M059J (cell line): ENCODE measurements at places on chromosomes 2 and 18.

DNA sequence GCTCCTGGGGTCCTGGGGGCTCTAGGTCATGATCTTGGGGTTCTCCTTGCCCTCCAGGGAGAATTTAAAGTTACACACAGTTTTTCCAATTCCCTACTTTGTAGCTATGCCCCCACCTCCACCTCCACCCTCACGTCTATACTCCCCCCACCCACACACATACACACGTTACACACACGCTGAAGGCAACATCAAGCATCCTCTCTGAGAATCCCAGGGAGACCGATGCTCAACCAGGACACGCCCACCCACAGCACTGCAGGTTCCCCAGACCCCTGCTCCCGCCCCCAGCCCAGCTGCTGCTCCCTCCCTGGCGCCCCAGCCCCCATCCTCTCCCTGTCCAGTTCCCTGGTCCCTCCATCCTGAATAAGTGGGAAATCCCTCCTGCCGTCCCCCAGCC is 6.4 kb upstream of the TNS1 start:
- no peak for DNase-seq

DNA sequence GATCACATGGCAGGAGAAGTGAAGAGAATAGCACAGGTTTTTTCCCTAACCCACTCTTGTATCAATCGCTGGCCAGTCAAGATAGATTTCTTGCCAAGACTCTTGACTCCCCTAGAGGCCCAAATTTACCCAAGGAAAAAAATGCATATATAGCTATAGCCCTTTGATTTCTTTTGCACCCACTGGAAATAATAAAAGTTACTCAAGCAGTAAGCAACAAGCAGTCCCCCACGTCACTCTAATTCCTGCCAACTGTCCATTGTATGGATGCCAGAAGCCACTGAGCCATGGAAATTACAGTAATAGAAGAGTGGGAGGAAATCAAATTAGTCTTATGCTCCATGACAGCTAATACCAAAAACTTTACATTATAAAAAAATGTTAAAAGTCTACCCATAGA is 125.3 kb upstream of the SLC39A10 start:
- DNase-seq = peak; percentile 40

DNA sequence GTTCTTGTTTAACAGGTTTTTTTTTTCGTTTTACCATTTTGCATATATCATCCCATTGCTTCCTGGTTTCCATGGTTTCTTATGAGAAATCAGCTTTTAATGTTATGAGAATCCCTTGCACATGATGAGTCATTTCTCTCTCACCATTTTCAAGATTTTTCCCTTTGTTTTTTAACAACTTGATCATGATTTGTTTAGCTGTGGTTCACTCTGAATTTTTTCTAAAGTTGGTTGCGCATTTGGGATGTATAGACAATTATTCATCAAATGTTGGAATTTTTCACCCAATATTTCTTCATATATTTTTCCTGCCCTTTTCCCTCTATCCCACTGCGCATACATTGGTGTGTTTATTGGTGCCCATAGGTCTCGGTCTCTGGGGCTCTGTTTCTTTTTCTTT is 42.4 kb upstream of the BIN1 start:
- DNase-seq = peak; percentile 90

- DNase-seq = no peak
These were observed 730.6 kb upstream of the FANCL start for GRCh38 chr2:58971511-58972360.

DNA sequence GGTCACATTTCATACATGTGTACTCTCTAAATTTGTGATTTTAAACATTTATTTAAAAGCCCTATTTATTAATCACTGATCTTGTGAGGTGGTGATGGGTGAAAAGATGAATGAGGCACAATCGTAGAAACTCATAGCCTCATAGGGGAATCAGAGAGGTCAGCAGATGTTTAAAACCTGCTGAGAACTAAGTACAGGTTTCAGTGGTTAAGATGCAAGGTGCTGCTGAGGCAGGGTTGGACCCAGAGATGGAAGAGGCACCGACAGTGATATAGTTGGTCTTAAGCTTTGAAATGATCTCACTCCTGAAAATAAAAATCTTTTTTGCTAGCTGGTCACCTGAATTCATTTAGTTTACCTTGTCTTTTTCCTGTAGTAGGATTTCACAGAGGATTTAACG is 49.6 kb downstream of the LINC00305 start:
- no peak for DNase-seq

- DNase-seq = no peak
These were observed 162.4 kb downstream of the DDX1 start for GRCh38 chr2:15753811-15754702.
